ENCODE measurements at places on chromosomes 16 and 17.

GRCh38 chr16:11108466-11108805, 147.6 kb downstream of the SOCS1 start:
- DNase-seq, result no peak

DNA sequence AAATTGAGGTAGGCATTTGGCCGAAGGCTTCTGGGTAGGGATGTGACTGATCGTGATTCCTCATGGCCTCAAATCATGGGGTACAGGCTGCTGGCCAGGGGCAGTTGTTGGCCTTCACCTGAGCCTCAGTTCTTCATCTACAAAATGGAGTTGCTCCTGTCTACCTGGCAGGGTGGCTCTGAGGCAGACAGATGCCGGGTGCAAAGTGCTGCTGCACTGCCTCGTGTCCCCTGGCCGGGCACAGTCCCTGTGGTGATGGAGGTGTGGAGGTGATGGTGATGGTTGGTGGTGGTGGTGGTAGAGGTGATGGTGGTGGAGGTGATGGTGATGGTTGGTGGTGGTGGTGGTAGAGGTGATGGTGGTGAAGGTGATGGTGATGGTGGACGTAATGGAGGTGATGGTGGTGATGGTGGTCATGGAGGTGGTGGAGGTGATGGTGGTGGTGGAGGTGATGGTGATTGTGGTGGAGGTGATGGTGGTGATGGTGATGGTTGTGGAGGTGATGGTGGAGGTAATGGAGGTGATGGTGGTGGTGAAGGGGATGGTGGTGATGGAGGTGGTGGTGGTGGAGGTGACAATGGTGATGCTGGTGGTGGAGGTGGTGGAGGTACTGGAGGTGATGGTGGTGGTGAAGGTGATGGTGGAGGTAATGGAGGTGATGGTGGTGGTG, 52.6 kb downstream of the RNF213 start:
- no peak for DNase-seq

- peak; percentile 66 for DNase-seq
Observed at GRCh38 chr17:27282054-27282551, 11.8 kb upstream of the WSB1 start.

DNA sequence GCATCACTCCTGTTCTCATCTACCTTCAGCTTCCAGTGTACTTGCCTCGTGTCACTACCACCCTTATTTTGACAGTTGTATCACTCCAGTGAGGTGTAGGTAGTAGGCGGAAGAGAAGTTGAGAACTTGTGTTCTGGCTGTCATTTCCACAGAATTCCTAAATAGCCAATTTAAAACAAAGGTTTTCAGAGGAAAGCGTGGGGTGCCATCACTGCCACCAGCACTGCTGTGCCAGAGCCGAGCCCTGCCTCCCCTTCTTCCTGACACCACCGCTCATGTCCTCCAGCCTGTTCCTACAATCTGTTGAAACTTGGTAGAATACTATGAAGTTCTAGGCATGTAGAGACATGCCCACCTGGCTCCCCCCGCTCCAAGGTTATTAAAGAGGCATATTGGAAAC, 215.8 kb downstream of the TANC2 start:
- DNase-seq, result no peak

DNA sequence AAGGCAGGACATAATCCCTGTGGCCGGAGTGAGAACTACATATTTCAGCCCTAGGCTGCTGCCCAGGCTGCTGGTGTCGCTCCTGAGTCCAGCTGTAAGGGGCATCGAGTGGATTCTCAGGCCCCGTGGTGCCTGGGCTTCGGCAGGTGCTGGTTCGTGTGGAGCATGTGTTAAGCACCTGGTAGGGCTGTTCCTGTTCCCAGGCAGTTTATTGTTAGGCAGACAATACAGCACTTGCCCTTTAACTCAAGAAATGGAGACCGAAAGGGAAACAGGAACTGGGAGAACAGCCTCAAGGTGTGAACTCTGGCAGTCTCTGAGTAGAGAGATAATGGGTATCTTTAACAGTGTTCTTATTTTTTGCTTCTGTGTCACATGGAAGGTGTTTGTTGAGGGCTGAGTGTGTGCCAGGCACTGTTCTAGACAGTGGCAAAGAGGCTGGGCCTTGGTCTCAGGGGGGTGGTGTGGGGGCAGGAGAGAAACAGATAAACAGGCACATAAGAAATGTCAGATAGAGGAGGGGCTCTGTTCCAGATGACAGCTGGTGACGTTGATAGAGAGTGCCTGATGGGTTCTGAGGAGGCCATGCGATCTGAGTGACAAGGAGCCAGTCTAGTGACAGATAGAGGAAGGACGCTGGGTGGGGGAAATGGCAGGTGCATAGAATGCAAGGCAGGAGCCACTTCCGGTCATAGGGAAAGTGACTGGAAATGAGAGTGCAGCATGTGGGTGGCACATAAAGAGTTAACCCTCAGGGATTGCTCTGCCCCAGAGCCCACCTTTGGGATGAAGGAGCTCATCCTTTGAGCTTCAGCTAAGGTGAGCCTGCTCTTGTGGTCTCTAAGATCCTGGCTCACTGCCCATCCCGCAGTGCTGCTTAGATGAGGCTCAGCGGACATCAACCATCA, 33.8 kb downstream of the EPN2 start:
- DNase-seq, result no peak

- DNase-seq, result no peak
Observed at GRCh38 chr17:78725448-78726021, 56.5 kb downstream of the CYTH1 start.

- DNase-seq, result no peak
Observed at GRCh38 chr17:73187203-73187769, 5.6 kb upstream of the COG1 start.

- no peak for DNase-seq
Observed at GRCh38 chr17:35708951-35709350, 22.5 kb upstream of the RASL10B start.

All from fibroblast of skin of abdomen (primary cell).